Smooth muscle cell of bladder (primary cell): ENCODE measurements at places on chromosomes 7 and 10. TPM values are rescaled to one million over a fixed set of nuclear protein-coding genes. Genes with fewer than 3 reads are reported as not detected.

LBX1 gene
- total RNA-seq: not detected in 2 replicates

RET gene
- 0.28 and 0.55 TPM in 2 replicates for total RNA-seq

PPP1R3C gene
- total RNA-seq: 146 and 190 TPM in 2 replicates

ABCB4 gene
- 3.4 and 5.5 TPM in 2 replicates for total RNA-seq

FAM131B gene
- 1.00 and 1.9 TPM in 2 replicates for total RNA-seq

NPVF gene
- not detected in 2 replicates for total RNA-seq

PLEKHA1 gene
- total RNA-seq: 12.7 and 13.9 TPM in 2 replicates

CPN1 gene
- not detected in 2 replicates for total RNA-seq

HOXA3 gene
- total RNA-seq: 1.8 and 3.2 TPM in 2 replicates

STAM gene
- 16.4 and 19.9 TPM in 2 replicates for total RNA-seq

SEPTIN7 gene
- total RNA-seq: 203 and 235 TPM in 2 replicates

AP1S1 gene
- 167 and 187 TPM in 2 replicates for total RNA-seq

DOCK4 gene
- total RNA-seq: 5.4 and 6.8 TPM in 2 replicates

PTEN gene
- 169 and 171 TPM in 2 replicates for total RNA-seq

NEBL gene
- under 0.01 and 0.09 TPM in 2 replicates for total RNA-seq
